Activated T-helper 17 cell treated with anti-CD3 and anti-CD28 coated beads, Interleukin-2, amount 50 U/mL, for 72 hours (primary cell): ENCODE measurements at places on chromosomes 6 and 20.
A peak's percentile ranks its signal among the peaks of the same experiment; 100 is the strongest.

GRCh38 chr6:44072452-44072958 lies 54.7 kb downstream of the MRPL14 start:
- H3K27ac ChIP-seq: peak overlapping the region; percentile 99
- peaks cover 23% of the 10 kb centered on the region for H3K36me3 ChIP-seq
- peaks cover 7% of the 10 kb centered on the region for H3K4me1 ChIP-seq
- peak overlapping the region; percentile 94 for H3K4me3 ChIP-seq

GRCh38 chr20:61934716-61935530 lies 130.8 kb downstream of the TAF4 start:
- no peak for ATAC-seq
- no peak overlapping the region for H3K4me3 ChIP-seq
- no peak overlapping the region for H3K27ac ChIP-seq
- H3K4me1 ChIP-seq: peaks cover 3% of the 10 kb centered on the region

DNA sequence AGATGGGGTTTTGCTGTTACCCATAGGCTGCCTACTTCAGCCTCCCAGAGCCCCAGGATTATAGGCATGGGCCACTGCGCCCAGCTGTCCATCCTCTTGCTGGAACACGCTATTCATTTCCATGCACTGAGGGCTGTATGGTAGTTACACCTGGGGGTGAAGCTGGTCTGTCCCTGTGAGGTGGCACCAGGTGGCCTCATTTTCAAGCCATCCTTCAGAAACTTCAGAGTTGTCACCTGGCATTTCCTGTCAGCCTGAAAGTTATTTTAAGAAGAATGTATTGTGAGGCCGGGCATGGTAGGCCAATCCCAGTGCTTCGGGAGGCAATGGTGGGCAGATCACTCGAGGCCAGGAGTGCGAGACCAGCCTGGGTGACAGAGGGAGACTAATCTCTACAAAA lies 147.6 kb downstream of the DTNBP1 start:
- no peaks in the 10 kb centered on the region for H3K27me3 ChIP-seq
- no peak for ATAC-seq
- peak overlapping the region; percentile 46 for H3K27ac ChIP-seq
- peaks cover 99% of the 10 kb centered on the region for H3K36me3 ChIP-seq

GRCh38 chr6:26260110-26260637 lies 104.8 kb upstream of the BTN3A2 start:
- H3K4me1 ChIP-seq: no peaks in the 10 kb centered on the region
- no peak overlapping the region for H3K27ac ChIP-seq
- H3K36me3 ChIP-seq: no peaks in the 10 kb centered on the region
- no peak for ATAC-seq

DNA sequence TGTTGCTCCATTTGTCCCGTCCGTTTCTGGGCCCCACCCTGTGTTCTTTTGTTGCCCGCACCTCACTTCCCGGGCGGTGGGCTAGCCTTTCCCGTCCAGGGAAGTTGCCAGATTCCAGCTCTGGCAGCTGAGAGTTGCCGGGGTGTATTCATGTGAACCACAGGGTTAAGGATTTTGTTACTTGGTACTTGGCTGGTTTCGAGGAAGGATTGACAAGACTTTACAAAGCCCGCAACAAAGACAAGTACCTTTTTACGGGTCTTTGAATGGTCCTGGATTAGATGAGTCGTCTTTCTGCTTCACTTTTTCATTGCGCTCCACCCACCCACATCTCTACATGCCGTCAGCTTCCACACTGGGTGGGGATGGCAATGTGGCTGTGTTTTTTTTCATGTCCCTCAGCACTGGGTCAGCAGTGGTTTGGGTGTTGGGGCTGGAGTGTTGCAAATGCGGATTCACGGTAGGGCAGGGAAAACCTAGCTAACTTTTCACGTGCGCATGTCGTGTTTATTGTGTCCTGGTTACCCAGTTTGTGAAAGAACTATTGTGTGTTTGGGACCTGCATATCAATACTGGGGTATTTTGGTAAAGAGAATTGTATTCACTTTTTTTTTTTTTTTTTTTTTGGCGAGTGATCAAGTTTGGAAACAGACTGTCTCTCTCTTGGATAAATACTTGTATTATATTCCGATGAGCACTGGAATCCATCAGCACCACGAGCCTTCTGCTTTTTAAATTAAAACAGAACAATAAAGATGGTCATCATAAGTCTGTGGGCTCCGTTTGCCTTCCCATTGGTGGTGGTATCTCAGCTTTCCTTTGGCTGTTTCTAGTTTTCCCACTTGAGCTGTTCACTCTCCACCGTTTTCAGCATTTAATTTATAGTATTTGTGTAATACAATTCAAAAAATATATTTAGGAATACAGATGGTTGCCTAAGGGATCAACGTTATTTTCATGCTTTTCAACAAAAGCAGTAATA lies 1.2 kb downstream of the DUSP22 start:
- peak overlapping the region; percentile 87 for H3K4me3 ChIP-seq
- peak; percentile 22 for ATAC-seq
- no peaks in the 10 kb centered on the region for H3K27me3 ChIP-seq
- peaks cover 6% of the 10 kb centered on the region for H3K36me3 ChIP-seq

- no peaks in the 10 kb centered on the region for H3K27me3 ChIP-seq
- peaks cover 4% of the 10 kb centered on the region for H3K4me1 ChIP-seq
- no peaks in the 10 kb centered on the region for H3K36me3 ChIP-seq
- no peak overlapping the region for H3K4me3 ChIP-seq
These were observed 88.8 kb upstream of the PRND start for GRCh38 chr20:4632876-4633275.

- no peaks in the 10 kb centered on the region for H3K27me3 ChIP-seq
- no peak overlapping the region for H3K27ac ChIP-seq
- ATAC-seq: no peak
- H3K36me3 ChIP-seq: no peaks in the 10 kb centered on the region
- H3K4me3 ChIP-seq: no peak overlapping the region
These were observed 702.7 kb downstream of the EPHA7 start for GRCh38 chr6:92716638-92717037.

- no peak for ATAC-seq
- no peaks in the 10 kb centered on the region for H3K27me3 ChIP-seq
- no peak overlapping the region for H3K27ac ChIP-seq
- H3K4me1 ChIP-seq: no peaks in the 10 kb centered on the region
- no peak overlapping the region for H3K4me3 ChIP-seq
These were observed 581.6 kb downstream of the HAO1 start for GRCh38 chr20:7358670-7359069.

DNA sequence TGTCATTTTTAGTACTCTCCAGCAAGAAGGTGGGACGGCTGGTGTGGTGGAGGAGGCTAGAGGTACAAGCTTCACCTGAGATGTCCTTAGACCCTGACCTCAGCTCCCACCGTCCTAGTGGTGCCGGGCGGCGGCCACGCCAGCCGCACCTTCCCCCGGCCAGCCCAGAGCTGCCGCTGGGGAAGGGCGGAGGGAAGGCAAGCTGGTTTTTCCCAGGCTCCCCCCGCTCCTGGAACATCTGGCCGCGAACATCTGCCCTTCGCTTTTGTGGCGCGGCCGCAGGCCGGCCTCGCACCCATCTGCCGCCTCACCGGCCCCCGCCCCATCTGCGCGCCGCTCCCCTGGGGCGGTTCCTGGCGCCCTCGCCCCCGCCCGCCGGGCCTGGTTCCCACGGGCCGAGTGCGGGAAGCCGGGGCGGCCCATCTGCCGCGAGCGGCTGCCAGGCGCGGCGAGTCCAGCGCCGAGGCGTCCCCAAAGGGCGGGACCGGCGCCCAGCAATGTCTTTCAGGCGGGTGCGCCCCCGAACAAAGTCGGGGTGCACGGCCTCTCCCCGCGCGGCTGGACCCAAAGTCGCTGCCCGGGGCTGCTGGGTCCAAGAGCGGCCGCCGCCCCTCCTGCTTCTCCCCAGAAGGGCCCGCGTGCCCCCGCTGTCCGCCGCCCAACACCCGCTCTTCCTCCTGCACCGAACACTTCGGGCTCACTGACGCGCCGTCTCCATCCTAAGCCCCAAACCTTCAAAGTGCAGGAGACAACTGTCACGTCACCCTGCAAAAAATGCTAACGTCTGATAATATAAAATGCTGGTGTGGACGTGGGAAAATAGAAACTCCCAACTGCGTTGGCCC lies 17.3 kb upstream of the ID1 start:
- ATAC-seq: peak; percentile 40
- H3K4me1 ChIP-seq: peaks cover 6% of the 10 kb centered on the region
- H3K27me3 ChIP-seq: peaks cover 16% of the 10 kb centered on the region
- H3K27ac ChIP-seq: no peak overlapping the region

DNA sequence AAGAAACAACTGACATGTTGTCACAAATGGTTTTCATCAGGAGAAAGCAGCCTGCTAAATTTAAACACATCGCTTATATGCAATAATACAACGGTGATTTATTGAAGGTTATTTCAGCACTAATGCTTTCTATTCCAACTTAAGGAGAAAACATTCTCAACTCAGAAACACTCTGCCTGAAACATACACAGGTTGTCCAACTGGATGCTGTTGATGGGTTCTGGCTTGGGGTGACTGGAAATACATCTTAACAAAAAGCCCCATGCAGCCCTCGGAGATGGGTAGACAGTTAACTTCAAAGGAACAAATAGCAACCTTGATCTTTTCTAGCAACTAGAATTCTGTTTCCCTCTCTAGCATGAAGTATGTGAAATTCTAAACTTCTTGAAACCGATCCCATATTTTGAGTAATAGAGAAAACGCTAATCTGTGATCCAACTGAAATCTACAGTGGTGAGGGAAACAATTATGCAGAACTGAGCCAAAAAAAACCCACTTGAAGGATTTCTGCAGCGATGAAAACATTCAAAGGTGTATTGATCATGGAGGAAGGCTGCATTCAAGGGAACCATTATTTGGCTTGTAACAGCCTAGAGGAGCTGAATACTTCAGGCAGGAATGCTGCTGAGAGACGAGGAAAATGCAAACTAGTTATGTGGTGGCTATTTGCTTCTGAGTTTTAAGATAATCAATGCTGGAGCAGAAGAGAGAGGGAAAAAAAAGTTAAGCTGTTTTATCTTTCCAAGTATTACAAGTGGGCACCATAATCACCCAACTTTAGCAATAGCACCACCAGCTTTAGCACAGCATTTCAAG lies 6.9 kb downstream of the ZMYND8 start:
- H3K36me3 ChIP-seq: peaks cover 30% of the 10 kb centered on the region
- ATAC-seq: no peak
- peaks cover 27% of the 10 kb centered on the region for H3K4me1 ChIP-seq
- no peak overlapping the region for H3K27ac ChIP-seq
- no peaks in the 10 kb centered on the region for H3K27me3 ChIP-seq
- H3K4me3 ChIP-seq: no peak overlapping the region

DNA sequence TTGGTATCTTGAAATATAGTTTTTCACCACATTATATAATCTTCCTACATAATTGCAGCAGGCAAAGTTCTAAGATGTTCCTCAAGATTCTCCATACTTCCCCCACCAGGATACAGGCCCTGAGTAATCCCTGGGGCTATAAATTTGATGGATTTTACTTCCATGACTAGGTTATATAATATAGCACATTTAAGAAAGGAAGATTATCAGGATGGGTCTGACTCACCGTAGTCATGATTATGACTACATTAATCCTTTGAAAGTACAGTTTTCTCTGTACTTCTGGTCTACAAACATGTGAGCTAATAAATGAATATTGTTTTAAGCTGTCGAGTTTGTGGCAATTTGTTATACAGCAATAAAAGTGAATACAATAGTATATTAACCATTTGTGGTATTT lies 122.5 kb downstream of the MACROD2 start:
- H3K4me1 ChIP-seq: no peaks in the 10 kb centered on the region
- no peak overlapping the region for H3K4me3 ChIP-seq
- H3K27me3 ChIP-seq: no peaks in the 10 kb centered on the region
- no peak overlapping the region for H3K27ac ChIP-seq
- no peaks in the 10 kb centered on the region for H3K36me3 ChIP-seq

- H3K36me3 ChIP-seq: peaks cover 41% of the 10 kb centered on the region
- ATAC-seq: no peak
- peaks cover 3% of the 10 kb centered on the region for H3K4me1 ChIP-seq
- no peak within 1 kb of the TSS for H3K4me3 ChIP-seq
These were observed at the start of gene SLC44A4 for GRCh38 chr6:31878726-31879125. Gene SLC44A4, minus strand, starts transcription at chr6:31878997. Its CDS starts 17 bp downstream, at chr6:31878980.

DNA sequence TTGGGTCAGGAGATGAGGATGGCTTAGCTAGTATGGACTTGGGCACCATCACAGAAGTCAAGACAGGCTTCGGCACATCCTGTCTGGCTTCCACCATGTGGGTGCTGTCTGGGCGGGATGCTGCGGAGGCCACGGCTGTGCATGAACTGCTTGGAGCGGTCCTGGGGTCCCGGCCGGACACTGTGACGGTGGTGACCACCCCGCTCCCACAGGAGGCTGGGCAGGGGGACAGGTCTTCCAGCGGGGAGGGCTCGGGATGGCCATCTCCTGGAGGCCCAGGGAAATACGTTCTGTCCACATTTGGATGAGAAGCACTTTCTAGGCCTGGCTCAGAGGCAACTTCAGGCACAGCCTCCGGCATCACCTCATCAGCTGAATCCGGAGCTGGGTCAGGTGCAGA lies 32.1 kb upstream of the TCFL5 start:
- H3K27ac ChIP-seq: no peak overlapping the region
- peaks cover 17% of the 10 kb centered on the region for H3K4me1 ChIP-seq
- no peak overlapping the region for H3K4me3 ChIP-seq
- H3K27me3 ChIP-seq: no peaks in the 10 kb centered on the region
- peaks cover 95% of the 10 kb centered on the region for H3K36me3 ChIP-seq
